Kasumi-1 (cell line): ENCODE measurements at places on chromosomes 1 and 21.
A peak's percentile ranks its signal among the peaks of the same experiment; 100 is the strongest.

DNA sequence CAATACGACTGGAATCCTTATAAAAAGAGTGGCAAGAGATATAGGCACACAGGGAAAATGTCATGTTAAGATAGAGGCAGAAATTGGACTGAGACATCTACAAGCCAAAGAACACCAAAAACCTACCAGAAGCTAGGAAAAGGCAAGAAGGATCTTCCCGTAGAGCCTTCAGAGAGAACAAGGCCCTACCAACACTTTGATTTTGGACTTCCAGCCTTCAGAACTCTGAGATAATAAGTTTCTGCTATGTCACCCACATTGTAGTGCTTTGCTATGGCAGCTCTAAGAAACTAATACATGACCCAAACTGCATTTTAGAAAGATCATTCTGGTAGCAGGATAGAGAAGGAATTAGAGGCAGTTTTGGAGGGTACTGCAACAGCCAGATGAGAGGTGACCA is 24.1 kb upstream of the MUTYH start:
- DNase-seq, result no peak

GRCh38 chr1:166083887-166084286 is 82.9 kb downstream of the FAM78B start:
- DNase-seq, result no peak

- DNase-seq, result no peak
Measured at GRCh38 chr1:232029315-232029714, 402.7 kb downstream of the DISC1 start.

DNA sequence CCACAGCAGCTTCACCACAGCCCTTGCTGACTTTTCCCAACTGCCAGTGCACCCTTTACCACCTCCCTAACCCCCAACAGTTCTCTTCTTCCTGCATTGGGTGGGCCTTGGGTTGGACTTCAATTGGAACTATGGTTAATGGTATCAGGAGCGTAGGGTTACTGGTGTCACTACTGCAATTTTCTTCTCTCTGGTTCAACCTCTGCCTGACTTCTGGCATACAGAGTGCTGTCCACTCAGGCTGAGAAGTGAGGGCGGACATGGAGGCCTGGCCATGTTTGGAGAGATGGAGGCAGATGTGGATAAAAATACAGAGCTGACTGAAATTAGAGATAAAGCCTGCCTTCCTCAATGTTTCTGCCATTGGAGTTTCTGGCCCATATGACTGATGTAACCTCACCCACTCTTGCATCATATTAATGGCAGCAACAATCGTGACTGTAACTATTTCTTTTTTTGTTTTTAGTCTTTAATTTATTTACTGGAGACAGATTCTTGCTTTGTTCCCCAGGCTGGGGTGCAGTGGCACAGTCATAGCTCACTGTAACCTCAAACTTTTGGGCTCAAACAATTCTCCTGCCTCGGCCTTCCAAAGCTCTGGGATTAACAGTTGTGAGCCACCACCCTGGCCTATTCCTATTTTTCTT is 87.8 kb downstream of the NAV1 start:
- no peak for DNase-seq

DNA sequence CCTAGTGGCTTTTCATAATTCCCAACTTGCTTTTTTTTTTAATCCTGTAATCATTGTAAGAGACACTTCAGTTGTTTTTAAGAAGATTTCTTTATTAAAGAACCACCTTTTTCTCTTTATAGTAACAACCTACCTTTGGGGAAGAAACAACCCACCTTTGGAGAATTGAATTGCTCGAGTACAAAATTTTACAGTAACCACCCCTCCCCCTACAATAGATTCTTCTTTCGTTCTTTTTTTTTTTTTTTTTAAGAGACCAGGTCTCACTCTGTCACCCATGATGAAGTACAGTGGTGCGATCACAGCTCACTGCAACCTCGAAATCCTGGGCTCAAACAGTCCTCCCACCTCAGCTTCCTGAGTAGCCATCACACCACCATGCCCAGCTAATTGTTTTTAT is 2.1 kb upstream of the LRRC40 start:
- no peak for DNase-seq

GRCh38 chr1:233667741-233668140 is 53.8 kb downstream of the KCNK1 start:
- no peak for DNase-seq

GRCh38 chr1:110506541-110506940 is 12.4 kb downstream of the KCNA10 start:
- DNase-seq, result no peak

- no peak for DNase-seq
Measured at GRCh38 chr21:36134803-36135390, at the start of gene CBR3. Gene CBR3, plus strand, starts transcription at chr21:36135079. Its CDS starts 114 bp downstream, at chr21:36135193.

DNA sequence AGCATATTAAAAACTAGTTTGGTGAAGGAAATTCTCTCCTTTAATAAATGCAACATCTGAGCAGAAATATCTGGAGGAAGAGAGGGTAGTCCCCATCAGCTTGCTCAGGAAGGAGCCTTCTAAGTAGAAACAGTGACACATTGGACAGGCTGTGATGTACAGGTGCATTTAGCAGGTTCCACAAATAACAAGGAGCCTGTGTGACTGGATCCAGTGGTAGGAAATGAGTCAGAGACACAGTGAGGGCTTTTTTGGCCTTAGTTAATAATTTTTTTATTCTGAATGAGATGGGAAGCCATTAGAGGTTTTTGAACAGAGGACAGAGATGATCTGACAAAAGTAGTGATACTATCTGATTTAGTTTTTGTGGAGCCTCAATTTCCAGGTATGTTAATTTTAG is 738.9 kb upstream of the PTBP2 start:
- no peak for DNase-seq

- DNase-seq, result no peak
Measured at GRCh38 chr1:184422490-184423233, 35.8 kb downstream of the C1orf21 start.

DNA sequence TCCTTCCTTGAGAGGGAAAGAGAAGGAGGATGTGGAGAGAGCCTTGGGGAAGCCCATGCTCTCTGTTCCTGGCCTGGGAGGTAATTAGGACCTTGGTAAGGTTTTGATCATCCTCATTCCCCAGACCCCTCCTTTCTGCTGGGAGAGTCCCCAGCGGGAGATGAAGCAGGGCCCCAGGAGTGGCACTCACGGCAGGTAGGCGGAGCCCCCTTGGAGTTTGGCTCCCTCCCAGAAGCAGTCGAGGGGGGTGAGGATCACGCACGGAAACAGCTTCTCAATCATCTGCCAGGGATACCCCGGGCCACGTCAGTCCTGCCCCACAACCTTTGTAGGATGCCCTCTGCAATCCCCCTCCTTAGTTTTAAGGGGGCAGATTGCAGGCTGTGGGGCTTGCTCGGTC is 11.5 kb downstream of the PTCH2 start:
- no peak for DNase-seq

GRCh38 chr1:200861937-200862647 is 10.7 kb upstream of the GPR25 start:
- DNase-seq, result no peak

- no peak for DNase-seq
Measured at GRCh38 chr1:2284932-2285331, 56.8 kb downstream of the SKI start.

DNA sequence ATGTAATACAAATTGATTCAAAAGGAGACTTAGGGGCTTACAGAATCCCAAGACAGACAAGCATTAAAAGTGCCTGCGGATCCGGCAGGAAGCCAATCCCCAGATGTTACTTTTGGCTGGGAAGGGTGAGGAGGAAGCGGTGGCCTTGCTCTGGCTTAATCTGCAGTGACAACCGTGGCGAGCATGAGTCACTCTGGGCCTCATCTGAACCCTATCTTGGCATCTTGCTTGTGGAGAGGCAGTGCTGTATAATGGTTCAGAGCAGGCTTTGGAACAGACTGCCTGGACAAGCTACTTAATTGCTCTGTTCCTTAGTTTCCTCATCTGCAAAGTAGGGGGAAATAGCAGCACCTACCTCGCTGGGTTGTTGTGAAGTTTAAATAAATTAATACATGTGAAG is 74.1 kb downstream of the XCL2 start:
- peak; percentile 96 for DNase-seq

DNA sequence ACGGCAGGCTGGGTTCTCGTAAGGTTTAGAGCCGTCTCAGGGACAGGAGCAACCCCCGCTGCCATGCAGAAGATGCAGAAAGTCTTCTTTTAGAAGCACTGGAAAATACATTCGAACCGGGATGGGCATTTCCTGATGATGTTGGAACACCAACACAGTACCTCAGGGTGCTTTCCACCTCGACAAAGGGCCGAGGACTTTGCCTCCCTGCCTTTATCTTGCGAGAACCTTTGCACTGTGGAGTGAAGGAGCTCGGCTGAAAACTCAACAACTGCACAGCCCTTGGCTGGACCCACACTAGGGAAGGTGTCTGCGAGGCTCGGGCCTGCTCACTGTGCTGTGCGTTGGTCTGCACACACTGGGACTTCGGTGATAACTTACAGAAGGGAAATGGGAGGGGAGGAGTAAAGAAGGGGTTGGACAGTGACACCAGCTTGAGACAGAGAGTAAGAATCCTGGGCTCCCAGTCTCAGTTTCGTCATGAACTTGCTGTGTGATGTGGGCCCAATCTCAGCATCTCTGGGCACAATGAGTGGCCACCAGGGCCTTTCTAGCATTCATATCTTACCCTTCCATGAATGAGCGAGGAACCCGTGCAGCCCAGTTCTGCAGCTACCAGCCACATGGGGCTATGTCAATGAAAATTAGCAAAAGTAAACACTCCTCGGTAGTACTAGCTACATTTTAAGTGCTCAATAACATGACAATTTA is 18.2 kb downstream of the RCAN1 start:
- no peak for DNase-seq

DNA sequence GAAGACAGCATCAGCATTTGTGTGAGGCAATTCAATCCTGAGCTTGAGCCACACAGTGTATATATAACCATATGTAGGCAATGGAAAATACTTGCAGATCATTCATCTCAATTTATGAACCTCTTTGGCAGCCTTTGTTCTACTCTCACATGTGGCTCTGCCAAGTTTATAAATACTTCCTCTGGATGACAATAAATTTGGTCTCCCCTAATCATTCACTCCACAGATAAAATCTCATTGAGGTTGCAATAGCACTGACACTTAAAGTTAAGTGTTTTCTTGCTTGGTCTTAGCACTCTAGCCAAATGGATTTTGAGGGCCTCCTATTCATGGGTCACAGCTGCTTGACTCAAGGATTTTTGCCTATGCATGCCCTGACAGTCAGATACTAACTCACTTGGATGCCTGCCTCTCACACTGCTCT is 136.6 kb upstream of the VANGL1 start:
- no peak for DNase-seq

- DNase-seq, result no peak
Measured at GRCh38 chr1:169105434-169106094, 926 bp upstream of the ATP1B1 start.

DNA sequence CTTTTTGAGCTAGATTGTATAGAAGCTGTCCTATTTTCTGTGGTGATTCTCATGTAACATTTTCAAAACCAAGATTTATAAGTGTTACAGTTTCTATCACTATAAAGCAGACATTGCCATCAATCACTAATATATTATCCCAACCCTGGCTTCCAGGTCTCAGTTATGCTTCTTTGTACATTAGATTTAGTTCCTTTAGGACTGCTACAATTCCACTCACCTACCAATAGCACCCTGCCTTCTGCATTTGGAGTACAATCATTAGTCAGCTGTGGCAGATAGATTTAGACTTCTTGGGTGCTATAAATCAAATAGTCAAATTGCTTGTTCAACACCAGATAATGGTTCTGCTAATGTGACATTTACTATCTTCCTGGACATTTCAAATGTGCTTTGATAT is 281.6 kb downstream of the BRINP3 start:
- DNase-seq, result no peak

DNA sequence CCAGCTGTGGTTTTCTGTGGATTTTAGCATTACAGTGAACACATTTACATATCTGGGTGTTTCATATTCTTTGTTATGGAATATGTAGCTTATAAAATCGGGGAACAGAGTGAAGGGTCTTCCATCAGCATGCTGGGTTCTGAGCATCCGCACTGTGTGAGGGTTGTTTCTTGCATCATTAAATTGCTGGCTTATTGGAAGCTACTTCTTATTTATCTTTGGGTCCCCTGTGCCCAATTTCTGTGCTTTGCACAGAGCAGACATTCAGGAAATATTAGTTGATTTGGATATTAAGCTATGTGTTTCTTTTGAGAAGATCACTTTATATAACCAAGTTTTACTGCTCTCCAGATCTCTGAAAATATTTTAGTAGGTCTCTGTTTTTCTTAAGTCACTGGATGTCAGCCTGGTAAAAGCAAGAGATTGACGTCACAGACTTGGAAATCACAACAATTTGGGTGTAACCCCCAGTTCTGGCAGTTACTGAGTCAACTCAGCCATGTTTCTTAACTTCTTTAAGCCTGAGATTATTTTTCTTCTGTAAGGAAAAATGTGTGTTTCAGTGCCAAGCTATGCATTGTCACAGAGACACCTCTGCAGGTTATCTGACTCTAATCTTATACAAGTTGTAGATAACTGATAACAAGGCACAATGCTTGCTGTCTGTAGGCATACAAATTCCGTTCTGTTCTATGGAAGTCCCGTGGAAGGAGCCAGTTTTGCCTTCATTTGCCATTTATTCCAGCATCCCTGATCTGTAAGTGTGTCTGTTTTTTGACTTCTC is 258.3 kb upstream of the KAZN start:
- no peak for DNase-seq

- no peak for DNase-seq
Measured at GRCh38 chr1:57623791-57624538, 200.1 kb upstream of the DAB1 start.

DNA sequence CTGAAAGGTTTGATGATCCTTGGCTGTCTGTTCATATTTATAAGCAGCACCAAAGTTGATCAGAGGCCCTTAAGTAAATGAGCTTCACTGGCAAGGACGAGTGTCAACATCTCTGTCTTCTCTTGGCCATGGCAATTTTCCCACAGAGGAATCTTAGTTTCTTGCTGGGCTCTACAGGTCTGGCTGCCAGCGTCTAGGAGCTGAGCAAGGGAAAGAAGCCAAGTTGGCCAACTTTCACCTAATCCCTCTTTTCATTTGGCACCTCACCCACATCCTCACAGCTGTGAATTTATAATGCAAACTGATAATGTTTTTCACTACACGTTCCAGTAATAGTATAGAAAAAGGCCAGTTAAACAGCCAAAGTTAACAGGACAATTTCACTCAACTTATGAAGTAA is 99.0 kb upstream of the LBR start:
- no peak for DNase-seq

DNA sequence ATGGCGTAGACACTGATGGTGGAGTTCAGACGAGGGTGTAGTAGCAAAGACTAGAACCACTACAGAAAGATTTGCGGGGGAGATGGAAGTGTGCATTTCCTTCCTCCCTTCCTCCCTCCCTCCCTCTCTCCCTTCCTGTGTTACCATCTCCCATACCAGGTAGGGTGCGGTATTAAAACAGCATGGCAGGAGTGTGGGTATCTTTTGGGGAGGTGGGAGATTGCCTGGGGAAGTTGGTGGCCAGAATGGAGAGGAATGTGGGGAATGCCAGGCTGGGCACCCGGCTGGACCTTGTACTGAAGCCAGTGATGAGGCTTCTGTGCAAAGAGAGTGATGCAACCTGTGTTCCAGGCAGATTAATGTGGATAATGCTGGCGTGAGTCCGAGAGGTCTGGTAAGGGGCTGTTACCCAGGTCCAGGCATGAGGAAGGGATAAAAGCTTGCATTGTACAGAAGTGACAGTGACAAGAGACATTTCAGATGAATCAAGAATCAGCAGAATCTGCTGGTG is 30.3 kb upstream of the PPP2R5A start:
- no peak for DNase-seq

- no peak for DNase-seq
Measured at GRCh38 chr1:66617362-66618184, 83.6 kb downstream of the SGIP1 start.
